ENCODE measurements at places on chromosomes 3 and 15. TPM values are rescaled to one million over a fixed set of nuclear protein-coding genes. Genes with fewer than 3 reads are reported as not detected.

DNA sequence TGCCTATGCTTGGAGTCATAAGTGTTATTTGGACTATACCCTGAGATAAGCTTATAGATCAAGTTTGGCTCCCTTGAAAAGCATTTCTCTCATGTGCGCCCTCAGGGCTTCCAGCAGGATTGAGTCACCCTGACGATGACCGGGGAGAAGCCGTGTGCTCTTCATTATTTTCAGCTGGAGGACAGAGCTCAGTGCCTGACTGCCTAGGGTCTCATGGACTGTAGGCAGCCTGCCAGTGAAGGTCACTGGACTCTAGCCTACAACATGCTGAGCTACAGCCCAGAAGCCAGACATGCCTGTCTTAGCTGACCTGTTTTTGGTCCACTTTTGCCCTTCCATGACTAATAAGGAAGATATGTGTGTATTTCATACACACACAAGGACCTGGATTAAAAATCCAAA lies 31.6 kb upstream of the NUDT16 start:
- no peaks in the 10 kb centered on the region for H3K36me3 ChIP-seq
- peak overlapping the region; percentile 87 for H3K27ac ChIP-seq
- no peaks in the 10 kb centered on the region for H3K27me3 ChIP-seq
- DNase-seq: peak; percentile 35
- H3K4me1 ChIP-seq: peaks cover 54% of the 10 kb centered on the region

GRCh38 chr3:186785495-186786018 lies 2.2 kb downstream of the EIF4A2 start:
- no peaks in the 10 kb centered on the region for H3K27me3 ChIP-seq
- peak overlapping the region; percentile 94 for H3K4me3 ChIP-seq
- no peak overlapping the region for H3K27ac ChIP-seq
- peaks cover 69% of the 10 kb centered on the region for H3K4me1 ChIP-seq
- DNase-seq: no peak
- peaks cover 64% of the 10 kb centered on the region for H3K36me3 ChIP-seq

Gene TIMP4
- total RNA-seq: 12.3 TPM

Gene SLC6A11
- not detected for total RNA-seq

- DNase-seq: no peak
- no peaks in the 10 kb centered on the region for H3K27me3 ChIP-seq
- H3K4me1 ChIP-seq: no peaks in the 10 kb centered on the region
- no peak overlapping the region for H3K4me3 ChIP-seq
- H3K36me3 ChIP-seq: no peaks in the 10 kb centered on the region
- no peak overlapping the region for H3K27ac ChIP-seq
Observed at GRCh38 chr3:40009991-40010390, 200.6 kb downstream of the MYRIP start.

Measured in left ventricle myocardium inferior (tissue), 1 donor.